ENCODE measurements at places on chromosomes 6 and 20. TPM values are rescaled to one million over a fixed set of nuclear protein-coding genes. Genes with fewer than 3 reads are reported as not detected.

Gene SLC26A8
- not detected for total RNA-seq

Gene ANKRD66
- not detected for total RNA-seq

DNA sequence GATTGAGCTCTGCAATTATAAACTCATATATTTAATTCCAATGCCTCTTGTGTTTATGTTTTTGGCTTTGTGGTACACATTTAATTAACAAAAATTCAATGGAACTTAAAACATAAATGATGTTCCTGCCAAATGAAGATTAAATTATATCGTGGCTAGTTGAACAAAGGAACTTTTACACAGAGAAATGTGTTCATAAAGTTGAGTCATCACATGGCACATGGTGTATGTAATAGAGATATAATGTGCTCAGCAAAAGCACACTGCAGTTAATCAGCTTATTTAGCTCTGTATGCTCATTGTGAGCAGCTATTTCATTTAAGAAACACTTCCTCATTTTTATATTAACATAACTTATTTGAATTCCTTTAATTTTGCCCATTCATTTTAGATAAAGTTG is 1295.6 kb upstream of the CITED2 start:
- no peak for DNase-seq

Gene HSF2
- total RNA-seq: 18.9 TPM

DNA sequence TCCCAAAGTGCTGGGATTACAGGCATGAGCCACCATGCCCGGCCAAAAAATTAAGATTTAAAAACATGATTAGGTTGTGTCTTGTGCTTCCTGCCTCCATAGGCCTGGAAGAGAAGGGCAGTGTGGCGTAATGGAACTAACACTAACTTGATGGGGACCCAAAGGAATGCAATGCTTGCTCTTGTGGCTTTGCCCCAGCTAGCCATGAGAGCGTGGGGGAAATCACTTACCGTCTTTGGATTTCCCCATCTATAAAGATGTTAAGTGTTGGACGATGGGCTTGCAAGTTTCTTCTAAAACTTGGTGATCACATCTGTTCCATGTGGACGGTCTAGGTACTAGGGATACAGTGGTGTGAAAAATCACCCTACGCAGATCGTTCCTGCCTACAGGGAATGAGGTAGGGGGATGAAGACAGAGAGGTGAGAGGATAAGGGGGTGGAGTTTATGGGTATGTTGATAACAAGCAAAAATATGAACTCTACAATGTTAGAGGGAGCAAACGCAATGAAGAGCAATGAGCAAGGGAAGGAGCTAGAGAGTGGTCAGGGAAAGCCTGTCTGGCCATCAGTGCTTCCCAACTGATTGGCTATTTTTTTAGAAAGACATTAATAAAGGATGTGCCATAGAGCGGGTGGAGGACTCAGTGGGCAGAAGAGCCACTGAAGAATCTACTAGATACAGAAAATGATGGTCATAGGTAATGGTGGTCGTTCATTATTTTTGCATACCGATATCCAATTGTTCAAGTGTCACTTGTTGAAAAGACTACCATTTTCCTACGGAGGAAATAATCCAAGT is 165.2 kb downstream of the BCAS1 start:
- DNase-seq: no peak
